Activated CD8-positive, alpha-beta T cell treated with anti-CD3 and anti-CD28 coated beads for 36 hours (primary cell): ENCODE measurements at places on chromosomes 7 and 10. TPM values are rescaled to one million over a fixed set of nuclear protein-coding genes. Genes with fewer than 3 reads are reported as not detected.

CHAT gene
- not detected for total RNA-seq

PNLIPRP1 gene
- not detected for total RNA-seq

COL17A1 gene
- total RNA-seq: not detected

LRRC72 gene
- not detected for total RNA-seq

PRSS58 gene
- not detected for total RNA-seq

INHBA gene
- total RNA-seq: not detected

PSD gene
- total RNA-seq: 10.4 TPM

VWDE gene
- 1.4 TPM for total RNA-seq

RASA4B gene
- total RNA-seq: 26.0 TPM

SPACDR gene
- total RNA-seq: 3.7 TPM

SVOPL gene
- not detected for total RNA-seq

ABI1 gene
- 32.4 TPM for total RNA-seq

SPDYE16 gene
- 0.23 TPM for total RNA-seq

ANKRD61 gene
- total RNA-seq: not detected

LRIT1 gene
- total RNA-seq: not detected

TNS3 gene
- total RNA-seq: 0.16 TPM

GIMAP6 gene
- total RNA-seq: 21.5 TPM

CTBP2 gene
- 0.60 TPM for total RNA-seq
